Endothelial cell of umbilical vein (primary cell): ENCODE measurements at places on chromosomes 11 and 22. TPM values are rescaled to one million over a fixed set of nuclear protein-coding genes. Genes with fewer than 3 reads are reported as not detected.

RBMXL2 gene
- 0.24 and 0.25 TPM in 2 replicates for polyA plus RNA-seq

OR52E2 gene
- not detected in 2 replicates for polyA plus RNA-seq

IL17REL gene
- 0.06 TPM in 2 replicates for polyA plus RNA-seq

TYR gene
- polyA plus RNA-seq: not detected in 2 replicates

DNA sequence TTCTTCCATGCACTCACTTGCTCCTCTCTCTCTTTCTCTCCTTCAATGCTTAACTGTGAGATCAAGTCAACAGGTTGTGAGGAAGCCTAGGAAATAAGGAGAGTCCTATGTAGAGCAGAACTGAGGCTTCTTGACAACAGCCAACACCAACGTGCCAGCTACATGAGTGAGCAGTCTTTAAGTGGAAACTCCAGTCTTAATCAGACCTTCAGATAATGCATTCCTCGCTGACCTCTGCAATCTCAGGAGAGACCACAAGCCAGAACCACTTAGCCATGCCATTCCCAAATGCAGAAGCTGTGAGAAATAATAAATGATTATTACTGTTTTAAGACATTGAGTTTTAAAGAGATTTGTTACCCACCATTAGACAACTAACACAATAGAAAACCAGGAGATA lies 6.1 kb upstream of the TEAD1 start:
- no peak for DNase-seq

DNA sequence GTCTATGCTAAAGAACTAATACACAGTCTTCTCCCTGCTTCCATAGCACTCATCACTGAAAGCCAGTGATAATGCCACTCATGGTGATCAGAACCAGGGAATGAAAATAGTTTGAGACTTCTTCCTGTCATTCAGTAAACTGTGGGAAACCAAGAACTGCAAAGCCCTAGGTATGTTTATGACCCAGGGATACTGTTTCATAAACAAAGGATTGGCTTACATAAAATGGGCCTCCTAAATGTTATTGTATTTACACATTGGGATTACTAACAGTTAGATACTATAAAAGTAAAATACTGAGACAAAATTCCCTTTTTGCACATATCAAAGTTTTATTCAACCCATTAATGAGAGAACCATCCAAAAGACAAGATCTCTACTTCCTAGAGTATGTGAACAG lies 21.3 kb upstream of the CWF19L2 start:
- no peak for DNase-seq

- no peak for DNase-seq
Measured at GRCh38 chr22:49260681-49261580, 566.7 kb downstream of the BRD1 start.
